ENCODE measurements at places on chromosomes 12 and 14.

DNA sequence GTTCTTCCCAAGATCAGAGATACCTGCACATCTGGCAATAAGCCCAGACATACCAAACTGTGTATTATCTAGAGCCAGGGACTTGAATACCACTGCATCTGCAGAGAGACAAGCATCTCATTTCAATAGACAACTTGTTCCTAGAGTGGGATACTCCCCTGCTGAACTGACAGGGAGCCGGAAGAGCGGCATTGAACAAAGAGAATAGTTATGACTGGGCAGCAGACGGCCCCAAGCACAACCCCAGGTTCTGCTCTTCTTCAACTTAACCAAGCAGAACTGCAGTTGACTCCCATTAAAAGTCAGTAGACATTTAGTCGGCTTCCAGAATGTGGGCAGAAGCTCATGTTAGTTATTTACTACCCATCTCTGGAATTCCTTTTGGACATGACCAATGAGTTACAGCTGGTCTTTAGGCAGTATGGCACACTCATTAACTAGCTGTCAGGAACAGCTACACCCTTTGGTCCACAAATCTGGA lies 112.9 kb downstream of the HMGA2 start:
- DNase-seq = no peak

- DNase-seq = no peak
Observed at GRCh38 chr14:75531256-75531655, 9.0 kb downstream of the BATF start.

GRCh38 chr12:108922918-108923317 lies 43.0 kb downstream of the DAO start:
- no peak for DNase-seq

DNA sequence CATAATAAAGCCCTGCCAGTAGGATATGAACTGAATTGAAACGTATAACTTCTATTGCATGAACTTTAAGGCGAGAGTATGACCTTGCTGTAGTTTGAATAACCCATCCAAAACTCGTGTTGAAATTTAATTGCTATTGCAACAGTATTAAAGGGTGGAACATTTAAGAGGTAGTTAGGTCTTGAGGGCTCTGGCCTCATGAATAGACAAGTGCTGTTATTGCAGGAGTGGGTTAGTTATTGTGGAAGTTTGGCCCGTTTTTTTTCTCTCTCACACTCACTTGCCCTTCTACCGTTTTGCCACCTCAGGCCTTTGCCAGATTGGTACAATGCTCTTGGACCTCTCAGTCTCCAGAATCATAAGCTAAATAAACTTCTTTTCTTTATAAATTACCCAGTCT lies 473.7 kb upstream of the SYT1 start:
- DNase-seq = no peak

GRCh38 chr12:78866518-78866917 lies 1.9 kb downstream of the SYT1 start:
- no peak for DNase-seq

GRCh38 chr12:49236423-49236822 lies 28.5 kb upstream of the TUBA1C start:
- no peak for DNase-seq

GRCh38 chr14:92897922-92898565 lies 24.9 kb upstream of the CHGA start:
- no peak for DNase-seq

GRCh38 chr12:102349079-102349478 lies 131.3 kb downstream of the IGF1 start:
- DNase-seq = no peak

GRCh38 chr12:76762601-76762980 lies 1.3 kb upstream of the ZDHHC17 start:
- no peak for DNase-seq

GRCh38 chr12:49456131-49456679 lies 82.6 kb upstream of the KCNH3 start:
- no peak for DNase-seq

Data from effector CD4-positive, alpha-beta T cell (primary cell).